Pancreas (tissue), 10 donors: ENCODE measurements at places on chromosomes 16 and 17. TPM values are rescaled to one million over a fixed set of nuclear protein-coding genes. Genes with fewer than 3 reads are reported as not detected.

DNA sequence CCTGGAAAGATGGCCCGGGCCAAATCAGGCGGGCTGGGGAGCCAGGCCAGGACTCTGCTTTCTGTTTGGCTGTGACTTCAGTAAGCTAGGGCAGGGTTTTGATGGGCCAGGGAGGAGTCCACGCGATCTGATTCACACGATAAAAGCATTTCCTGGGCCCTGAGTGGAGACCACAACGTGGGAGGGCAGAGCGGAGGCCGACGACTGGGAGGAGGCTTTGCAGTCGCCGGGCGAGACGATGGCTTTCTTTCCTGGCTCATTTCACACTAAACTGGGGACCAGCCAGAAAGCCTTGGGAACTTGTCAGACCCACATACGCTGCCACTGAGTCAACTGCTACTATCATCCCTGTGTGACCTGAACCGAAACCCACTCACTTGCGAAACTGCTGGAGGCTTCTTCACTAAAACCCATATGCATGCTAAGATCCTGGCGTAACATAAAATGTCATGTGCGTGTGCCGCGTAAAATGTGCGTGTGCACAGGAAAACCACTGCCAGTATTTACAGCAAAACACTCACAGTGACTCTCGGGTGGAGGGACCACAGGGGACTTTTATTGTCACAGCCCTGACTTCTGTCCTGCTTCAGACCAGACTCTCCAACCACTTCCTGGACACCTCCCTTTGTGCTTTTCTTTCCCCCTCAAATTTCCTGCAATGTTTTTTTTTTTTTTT lies 14.2 kb upstream of the RHBDF2 start:
- DNase-seq: no peak
- no peaks in the 10 kb centered on the region for H3K4me1 ChIP-seq
- H3K4me3 ChIP-seq: no peak overlapping the region
- no peak overlapping the region for H3K27ac ChIP-seq

GRCh38 chr17:42476411-42476810 lies 17.7 kb downstream of the ATP6V0A1 start:
- H3K4me1 ChIP-seq: peaks cover 5% of the 10 kb centered on the region
- DNase-seq: no peak
- no peak overlapping the region for H3K27ac ChIP-seq
- H3K27me3 ChIP-seq: no peaks in the 10 kb centered on the region
- no peak overlapping the region for H3K4me3 ChIP-seq

DNA sequence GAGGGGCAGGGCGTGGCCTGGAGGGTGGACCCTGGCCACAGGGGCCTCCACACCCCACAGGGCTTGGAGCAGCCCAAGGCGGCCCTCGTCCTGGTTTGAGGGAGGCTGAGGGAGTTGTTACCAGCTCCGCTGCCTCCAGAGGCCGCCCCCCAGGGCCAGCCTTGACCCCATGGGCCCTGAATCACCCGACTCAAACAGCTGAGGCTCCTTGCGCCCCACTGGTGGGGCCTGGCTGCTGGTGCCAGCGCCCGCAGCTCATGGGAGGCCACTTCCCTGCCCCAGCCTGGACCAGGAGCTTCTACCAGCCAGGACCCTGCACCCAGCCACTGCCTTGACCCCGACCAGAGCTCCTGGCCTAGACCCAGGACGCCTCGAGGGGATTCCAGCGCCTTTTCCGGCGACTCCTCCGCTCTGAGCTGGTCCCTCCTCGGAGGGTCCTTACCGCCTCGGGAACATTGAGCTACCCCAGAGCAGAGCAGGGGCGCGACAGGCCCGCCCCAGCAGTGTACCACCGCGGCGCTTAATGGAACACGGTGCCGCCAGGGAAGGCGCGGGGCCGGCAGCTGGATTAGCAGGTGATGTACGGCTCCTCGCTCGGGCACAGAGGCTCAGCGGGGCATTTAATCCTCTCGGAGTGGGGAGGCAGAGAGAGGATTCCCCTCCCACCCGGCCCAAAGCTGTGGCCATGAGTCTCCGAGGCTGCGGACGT lies 37.2 kb downstream of the GSE1 start:
- H3K36me3 ChIP-seq: peaks cover 29% of the 10 kb centered on the region
- H3K4me3 ChIP-seq: no peak overlapping the region
- no peaks in the 10 kb centered on the region for H3K4me1 ChIP-seq
- no peak for DNase-seq
- no peak overlapping the region for H3K27ac ChIP-seq
- no peaks in the 10 kb centered on the region for H3K27me3 ChIP-seq

- no peak for DNase-seq
- no peak overlapping the region for H3K27ac ChIP-seq
- H3K4me3 ChIP-seq: no peak overlapping the region
- no peaks in the 10 kb centered on the region for H3K27me3 ChIP-seq
- H3K4me1 ChIP-seq: peaks cover 9% of the 10 kb centered on the region
- H3K36me3 ChIP-seq: no peaks in the 10 kb centered on the region
Measured at GRCh38 chr17:7391307-7391706, 3.0 kb downstream of the PLSCR3 start.

- H3K36me3 ChIP-seq: no peaks in the 10 kb centered on the region
- H3K27me3 ChIP-seq: no peaks in the 10 kb centered on the region
- no peak overlapping the region for H3K27ac ChIP-seq
- DNase-seq: no peak
- no peak overlapping the region for H3K4me3 ChIP-seq
Measured at GRCh38 chr17:75006653-75007052, 5.8 kb upstream of the MRPL58 start.

DNA sequence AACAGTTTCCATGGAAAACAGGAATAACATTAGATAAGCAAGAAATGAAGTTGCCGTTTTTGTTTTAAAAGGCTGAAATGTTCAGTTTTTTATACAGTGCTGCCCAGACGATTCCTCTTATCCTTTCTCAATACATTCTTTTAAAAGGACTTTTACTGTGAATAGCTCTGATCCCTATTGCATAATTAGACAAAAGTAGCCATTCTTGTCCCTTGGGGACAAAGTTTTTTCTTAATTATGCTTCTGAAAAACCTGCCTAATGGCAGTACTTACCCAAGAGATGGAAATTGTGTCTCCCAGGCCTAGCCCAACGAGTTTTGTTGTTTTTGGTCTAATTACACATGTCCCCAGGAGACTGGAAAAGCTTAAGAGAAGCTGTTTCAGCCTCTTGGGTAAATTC lies 27.6 kb downstream of the NXPH3 start:
- H3K4me3 ChIP-seq: no peak overlapping the region
- H3K27me3 ChIP-seq: no peaks in the 10 kb centered on the region
- DNase-seq: no peak
- peaks cover 2% of the 10 kb centered on the region for H3K36me3 ChIP-seq
- no peaks in the 10 kb centered on the region for H3K4me1 ChIP-seq

GRCh38 chr16:86447228-86447627 lies 63.1 kb upstream of the FOXF1 start:
- no peak for DNase-seq
- no peak overlapping the region for H3K27ac ChIP-seq
- no peaks in the 10 kb centered on the region for H3K27me3 ChIP-seq
- H3K4me3 ChIP-seq: no peak overlapping the region

- no peak for DNase-seq
- H3K27me3 ChIP-seq: no peaks in the 10 kb centered on the region
- H3K4me3 ChIP-seq: no peak overlapping the region
- H3K27ac ChIP-seq: no peak overlapping the region
- no peaks in the 10 kb centered on the region for H3K36me3 ChIP-seq
Measured at GRCh38 chr16:74438492-74438979, 17.3 kb upstream of the CLEC18B start.

DNA sequence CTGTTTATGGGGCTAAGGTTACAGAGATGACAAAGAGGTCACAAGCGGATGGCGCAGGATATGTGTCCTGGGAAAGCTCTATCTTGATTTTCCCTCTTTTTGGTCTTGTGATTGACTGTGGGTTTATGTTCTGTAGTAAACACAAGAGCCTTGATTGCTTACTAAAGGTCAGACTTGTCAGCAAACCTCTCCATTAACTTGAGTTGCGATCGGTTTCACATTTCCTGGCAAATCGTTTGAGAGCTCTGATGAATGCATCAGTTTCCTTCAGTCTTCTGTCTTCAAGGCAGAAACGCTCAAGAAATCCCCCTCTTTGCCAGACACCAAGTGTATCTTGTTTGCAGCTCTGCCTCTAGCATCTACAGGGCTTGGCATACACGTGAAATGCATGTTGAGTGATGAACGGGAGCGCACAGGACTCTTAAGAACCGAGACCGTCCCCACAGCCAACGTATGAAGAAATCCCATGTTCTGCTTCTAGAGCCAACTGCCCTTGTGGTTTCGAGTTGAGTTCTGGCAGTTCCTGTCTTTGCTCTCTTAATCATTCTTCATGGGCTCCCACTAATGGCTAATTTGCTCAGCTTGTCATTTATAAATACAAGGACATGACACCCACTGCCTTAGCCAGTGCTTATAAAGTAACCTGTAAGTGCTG lies 143.3 kb downstream of the PITPNC1 start:
- no peaks in the 10 kb centered on the region for H3K36me3 ChIP-seq
- no peak overlapping the region for H3K4me3 ChIP-seq
- DNase-seq: no peak
- H3K27ac ChIP-seq: no peak overlapping the region
- H3K4me1 ChIP-seq: peaks cover 20% of the 10 kb centered on the region
- H3K27me3 ChIP-seq: no peaks in the 10 kb centered on the region

DNA sequence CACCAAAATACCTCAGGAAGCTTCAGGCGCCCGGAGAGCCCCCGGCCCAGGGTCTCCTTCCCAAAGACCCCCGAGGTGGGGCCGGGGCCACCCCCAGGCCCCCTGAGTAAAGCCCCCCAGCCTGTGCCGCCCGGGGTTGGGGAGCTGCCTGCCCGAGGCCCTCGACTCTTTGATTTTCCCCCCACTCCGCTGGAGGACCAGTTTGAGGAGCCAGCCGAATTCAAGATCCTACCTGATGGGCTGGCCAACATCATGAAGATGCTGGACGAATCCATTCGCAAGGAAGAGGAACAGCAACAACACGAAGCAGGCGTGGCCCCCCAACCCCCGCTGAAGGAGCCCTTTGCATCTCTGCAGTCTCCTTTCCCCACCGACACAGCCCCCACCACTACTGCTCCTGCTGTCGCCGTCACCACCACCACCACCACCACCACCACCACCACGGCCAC lies 6.7 kb upstream of the TMEM88 start:
- no peak overlapping the region for H3K4me3 ChIP-seq
- H3K36me3 ChIP-seq: no peaks in the 10 kb centered on the region
- H3K27me3 ChIP-seq: no peaks in the 10 kb centered on the region
- no peak for DNase-seq
- no peak overlapping the region for H3K27ac ChIP-seq

DNA sequence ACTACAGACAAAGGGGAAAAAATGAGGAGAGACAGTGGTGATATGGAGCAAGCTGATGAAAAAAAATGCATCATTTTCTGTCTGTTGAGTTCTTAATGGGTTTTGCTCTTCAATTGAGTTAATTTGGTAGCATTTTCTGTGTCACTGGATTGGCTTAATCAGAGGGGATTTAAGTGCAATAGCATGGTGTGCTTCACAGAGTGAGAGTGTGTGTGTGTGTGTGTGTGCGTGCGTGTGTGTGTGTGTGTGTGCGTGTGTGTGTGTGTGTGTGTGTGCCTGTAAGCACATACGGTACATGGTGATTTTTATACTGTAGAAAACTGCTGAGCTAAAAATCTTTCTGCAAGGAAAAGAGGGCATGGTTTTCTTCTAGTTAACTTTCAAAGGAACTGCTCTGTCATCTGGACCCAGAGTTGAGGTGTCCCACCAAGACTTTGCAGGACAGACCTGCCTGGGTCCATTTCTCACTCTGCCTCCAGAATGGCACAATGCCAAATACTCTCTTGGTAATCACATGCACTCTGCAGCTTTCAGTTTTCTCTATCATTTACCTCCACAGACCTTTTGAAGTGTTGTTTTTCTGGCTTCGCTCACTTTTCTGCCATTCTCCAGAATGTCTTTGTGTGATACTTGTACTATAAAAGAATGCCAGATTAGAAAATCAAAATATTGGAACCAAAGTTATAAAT lies 952.6 kb upstream of the SOX9 start:
- no peak overlapping the region for H3K27ac ChIP-seq
- H3K4me3 ChIP-seq: no peak overlapping the region
- peaks cover 8% of the 10 kb centered on the region for H3K4me1 ChIP-seq
- no peaks in the 10 kb centered on the region for H3K36me3 ChIP-seq
- H3K27me3 ChIP-seq: no peaks in the 10 kb centered on the region

GRCh38 chr16:57091975-57092785 lies at the start of gene CPNE2:
Gene CPNE2 (plus strand): TSS chr16:57092583. CDS start chr16:57110743, 18,160 bp downstream.
- H3K36me3 ChIP-seq: no peaks in the 10 kb centered on the region
- H3K4me3 ChIP-seq: peak within 1 kb of the TSS; percentile 77
- H3K27me3 ChIP-seq: no peaks in the 10 kb centered on the region

GRCh38 chr16:10729104-10730048 lies 14.3 kb upstream of the NUBP1 start:
- no peaks in the 10 kb centered on the region for H3K27me3 ChIP-seq
- DNase-seq: no peak
- no peaks in the 10 kb centered on the region for H3K4me1 ChIP-seq
- H3K4me3 ChIP-seq: no peak overlapping the region

DNA sequence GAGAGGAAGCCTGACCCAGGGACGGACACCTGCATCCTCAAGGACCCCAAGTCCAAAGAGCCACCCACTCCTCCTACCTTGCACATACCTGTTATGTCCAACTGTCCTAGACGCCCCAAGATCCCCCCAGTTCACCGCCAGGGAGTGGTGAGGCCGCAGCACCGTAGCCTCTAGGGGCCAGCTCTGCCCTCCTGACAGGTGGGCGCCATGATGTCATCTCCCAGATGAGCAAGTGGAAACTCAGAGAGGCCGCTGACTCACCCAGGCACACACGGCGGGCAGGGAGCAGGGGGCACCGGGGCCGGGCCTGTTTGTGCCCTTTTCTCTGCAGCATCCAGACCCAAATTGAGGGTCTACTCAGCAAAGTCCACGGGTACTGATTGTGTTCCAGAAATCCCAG lies 4.8 kb upstream of the ZNF469 start:
- no peaks in the 10 kb centered on the region for H3K4me1 ChIP-seq
- no peaks in the 10 kb centered on the region for H3K36me3 ChIP-seq
- no peak for DNase-seq
- H3K4me3 ChIP-seq: no peak overlapping the region
- H3K27me3 ChIP-seq: no peaks in the 10 kb centered on the region
- H3K27ac ChIP-seq: no peak overlapping the region

GRCh38 chr17:67248291-67248690 lies 3.3 kb upstream of the HELZ start:
- H3K27ac ChIP-seq: no peak overlapping the region
- H3K4me1 ChIP-seq: peaks cover 3% of the 10 kb centered on the region
- H3K4me3 ChIP-seq: no peak overlapping the region
- no peaks in the 10 kb centered on the region for H3K36me3 ChIP-seq
- DNase-seq: no peak

Gene STX1B
- 2.4 TPM for polyA plus RNA-seq

Gene GFAP
- polyA plus RNA-seq: 1.1 TPM

Gene LDAF1
- polyA plus RNA-seq: 8.8 TPM

Gene OMG
- polyA plus RNA-seq: 0.38 TPM

Gene GRIN2A
- 0.11 TPM for polyA plus RNA-seq

Gene KRTAP1-5
- polyA plus RNA-seq: not detected

Gene CD300E
- 0.31 TPM for polyA plus RNA-seq

Gene PERCC1
- not detected for polyA plus RNA-seq

Gene ODAD4
- polyA plus RNA-seq: 1.2 TPM

Gene ZNF469
- 0.14 TPM for polyA plus RNA-seq

Gene RNF157
- polyA plus RNA-seq: 6.4 TPM

Gene COPZ2
- polyA plus RNA-seq: 9.8 TPM
